ENCODE measurements at places on chromosomes 6 and 20.
A peak's percentile ranks its signal among the peaks of the same experiment; 100 is the strongest.

DNA sequence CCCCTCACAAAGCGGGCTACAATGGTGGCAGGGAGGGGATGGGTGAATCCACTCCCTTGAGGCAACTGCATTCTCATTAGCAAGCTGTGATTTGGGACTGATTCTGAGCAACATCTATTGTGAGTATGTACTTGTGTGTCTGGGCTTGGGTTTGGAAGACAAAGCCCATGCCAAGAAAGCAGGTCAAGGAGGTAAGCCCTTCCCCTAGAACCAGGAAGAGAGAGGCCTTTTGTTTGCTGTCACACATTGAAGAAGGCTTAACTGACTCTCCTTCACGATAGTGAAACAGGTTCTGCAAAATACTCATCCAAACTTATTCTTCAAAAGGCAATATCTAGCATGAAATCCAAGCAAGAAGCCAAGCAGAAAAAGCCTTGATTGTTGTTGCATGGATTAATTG is 403.1 kb upstream of the ID4 start:
- DNase-seq: no peak

- no peak for DNase-seq
Measured at GRCh38 chr20:53660947-53661381, 67.3 kb upstream of the ZNF217 start.

- no peak for DNase-seq
Measured at GRCh38 chr6:156701966-156702365, 75.2 kb upstream of the ARID1B start.

GRCh38 chr6:32980488-32981038 is 12.2 kb downstream of the BRD2 start:
- no peak for DNase-seq

- DNase-seq: no peak
Measured at GRCh38 chr6:156933201-156934068, 156.3 kb downstream of the ARID1B start.

- no peak for DNase-seq
Measured at GRCh38 chr6:90595854-90596253, 9.0 kb upstream of the MAP3K7 start.

DNA sequence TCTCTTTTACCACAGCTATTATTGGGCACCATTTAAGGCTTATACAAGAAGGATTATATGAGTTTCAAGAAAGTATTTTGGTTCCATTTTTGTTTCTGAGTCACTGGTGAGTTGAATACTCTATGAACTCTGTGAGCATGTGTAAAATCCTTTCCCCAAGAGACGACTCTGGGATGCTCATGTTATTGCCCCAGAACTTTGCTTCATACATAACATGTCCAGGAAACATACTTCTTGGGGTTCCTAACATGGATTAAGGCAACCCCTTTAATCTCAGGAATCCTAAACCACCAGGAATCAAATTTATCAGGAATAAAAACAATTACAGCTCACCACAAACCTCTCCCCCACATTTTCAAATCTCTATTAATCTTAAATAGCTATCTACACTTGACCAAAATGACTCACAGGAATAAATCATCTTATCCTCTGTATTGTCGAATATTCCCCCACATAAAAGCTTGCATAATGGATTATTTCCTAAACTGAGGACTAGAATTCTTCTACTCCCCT is 117.5 kb upstream of the COL21A1 start:
- DNase-seq: no peak

DNA sequence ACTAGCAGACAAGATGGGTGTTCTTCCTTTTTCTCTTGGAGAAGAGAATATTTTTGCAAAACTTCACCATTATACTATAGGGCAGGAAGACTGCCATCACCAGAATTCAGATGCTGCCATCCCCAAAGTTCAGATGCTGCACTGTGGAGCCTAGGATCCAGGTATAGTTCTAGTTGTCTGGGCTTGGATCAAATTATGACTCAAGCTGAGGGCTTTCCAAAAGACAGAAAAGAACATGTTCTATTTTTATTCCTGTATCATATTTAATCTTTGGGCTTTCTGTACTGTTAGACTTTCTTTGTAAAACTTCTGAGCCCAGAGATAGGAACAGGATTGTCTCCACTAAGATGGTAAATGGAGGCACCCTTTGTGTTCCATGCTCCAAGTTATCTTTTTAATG is 22.0 kb downstream of the FAM83B start:
- no peak for DNase-seq

DNA sequence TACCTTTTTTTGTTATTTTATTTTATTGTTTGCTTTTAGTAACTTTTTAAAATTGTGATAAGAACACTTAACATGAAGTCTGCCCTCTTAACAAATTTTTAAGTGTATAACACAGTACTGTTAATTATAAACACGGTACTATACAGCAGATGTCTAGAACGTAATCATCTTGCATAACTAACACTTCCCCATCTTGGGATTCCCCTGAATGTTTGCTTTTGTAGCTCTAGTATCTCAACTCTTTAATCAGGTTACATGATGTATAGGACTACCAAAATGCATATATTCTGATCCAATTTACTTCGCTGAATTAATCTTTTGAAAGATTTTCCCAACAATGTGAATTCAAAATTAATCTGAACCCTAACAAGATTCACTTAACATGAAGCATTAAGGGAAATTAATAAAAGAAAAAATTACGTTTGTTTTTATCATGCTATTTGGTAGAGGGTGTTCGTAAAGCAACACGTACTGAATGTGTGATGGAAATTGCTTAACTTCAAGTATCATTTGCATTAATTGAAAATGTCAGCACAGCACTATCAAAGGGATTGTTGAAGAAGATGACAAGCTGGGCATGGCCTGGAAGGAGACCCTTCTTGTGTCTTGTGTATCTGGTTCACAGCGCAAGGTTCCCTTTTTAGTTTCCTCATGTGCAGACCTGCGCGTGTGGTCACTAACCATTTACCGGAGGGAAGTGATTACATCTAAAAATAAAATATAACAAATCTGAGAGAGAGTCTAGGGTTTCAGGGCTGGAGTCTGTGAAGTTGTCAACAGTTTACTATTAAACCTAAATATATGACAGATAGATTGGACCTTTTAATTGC is 15.2 kb downstream of the COL19A1 start:
- no peak for DNase-seq

- no peak for DNase-seq
Measured at GRCh38 chr6:113351173-113351834, 505.8 kb upstream of the MARCKS start.

DNA sequence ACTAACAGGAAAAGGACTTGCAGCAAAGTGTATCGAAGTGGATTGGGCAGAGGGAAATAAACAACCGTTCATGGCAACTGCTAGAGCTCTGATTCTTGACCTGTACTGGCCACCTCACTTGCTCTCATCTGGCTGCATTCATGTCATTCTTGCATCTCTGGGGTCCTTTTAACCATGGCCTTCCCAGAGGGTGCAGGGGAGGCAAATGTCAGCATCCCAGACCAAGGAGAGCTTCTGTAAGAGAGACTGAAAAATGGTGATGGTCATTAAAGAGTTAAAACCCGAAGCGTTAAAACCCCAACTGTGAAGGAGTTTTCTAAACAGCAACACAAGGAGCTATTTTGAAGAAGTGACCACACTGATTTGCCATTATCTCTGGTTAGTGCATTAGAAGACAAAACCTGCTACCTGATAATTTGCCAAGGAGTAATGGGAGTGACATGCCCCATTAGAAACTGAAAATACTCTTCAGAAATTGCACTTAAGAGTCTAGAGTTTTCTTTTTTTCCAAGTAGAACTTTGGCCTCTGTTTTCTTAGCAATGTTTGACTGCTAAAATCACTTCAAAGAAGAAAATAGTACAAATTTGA is 62.4 kb downstream of the APCDD1L start:
- DNase-seq: no peak

DNA sequence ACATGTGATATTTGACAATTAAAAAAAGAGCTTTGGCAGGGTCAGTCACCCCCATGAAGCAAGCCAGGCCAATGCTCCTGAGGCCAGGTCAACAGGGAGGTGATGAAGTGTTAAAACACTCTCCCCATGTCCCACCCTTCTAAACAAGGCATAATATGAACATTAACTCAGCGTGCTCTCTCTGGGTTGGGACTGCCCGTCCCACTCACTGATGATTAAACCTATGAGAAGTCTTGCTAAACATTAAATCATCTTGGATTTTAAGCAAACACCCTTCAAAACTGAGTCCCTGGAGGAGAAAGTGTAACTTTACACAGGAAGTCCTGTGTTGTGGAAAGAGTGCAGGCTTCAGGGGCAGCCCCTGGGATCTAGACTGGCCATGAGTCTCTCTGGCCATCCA is 558.5 kb downstream of the CD83 start:
- DNase-seq: no peak

DNA sequence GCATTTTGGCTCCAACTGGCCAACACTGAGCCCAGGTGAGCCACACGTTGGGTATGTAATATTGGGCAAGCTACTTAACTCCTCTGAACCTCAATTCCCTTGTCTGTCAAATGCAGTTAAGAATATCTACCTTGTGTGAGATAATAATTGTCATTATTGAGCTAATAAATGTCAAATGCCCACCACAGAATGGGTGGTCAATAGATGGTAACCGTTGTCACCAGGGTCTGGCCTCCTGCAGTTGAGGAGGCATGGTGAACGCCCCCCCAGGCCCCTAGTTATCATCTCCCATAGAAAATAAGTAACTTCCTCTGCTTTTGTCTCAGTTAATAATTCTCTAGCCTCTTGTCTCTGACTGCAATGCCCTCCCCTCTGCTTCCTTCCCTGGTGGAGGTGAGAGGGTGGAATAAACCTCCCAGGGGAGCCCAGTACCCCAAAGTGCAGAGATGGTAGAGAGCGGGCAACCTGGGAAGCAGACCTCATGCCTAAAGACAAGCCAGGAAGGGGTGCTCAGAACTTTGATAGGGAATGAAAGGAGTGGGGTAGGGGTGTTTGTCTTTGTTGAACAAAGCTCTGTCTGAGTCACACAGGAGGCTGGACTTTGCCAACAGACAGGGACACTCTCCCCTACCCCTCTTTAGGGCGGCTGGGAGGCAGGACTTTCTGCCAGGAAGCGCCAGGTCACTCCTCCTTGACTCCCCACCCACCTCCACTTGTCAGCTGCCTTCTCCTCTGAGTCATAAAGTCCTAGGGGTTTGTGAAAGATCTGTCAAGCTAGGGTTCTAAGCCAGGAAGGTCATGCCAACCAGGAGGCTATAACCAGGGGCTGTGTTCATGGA is 1.3 kb upstream of the UNC5CL start:
- DNase-seq: no peak

- DNase-seq: peak; percentile 95
Measured at GRCh38 chr6:32153564-32154513, at the start of gene PPT2. Gene PPT2 (plus strand): TSS chr6:32154141. CDS start chr6:32154595, 454 bp downstream.

GRCh38 chr20:34069341-34070078 is 42.5 kb downstream of the EIF2S2 start:
- DNase-seq: peak; percentile 91

DNA sequence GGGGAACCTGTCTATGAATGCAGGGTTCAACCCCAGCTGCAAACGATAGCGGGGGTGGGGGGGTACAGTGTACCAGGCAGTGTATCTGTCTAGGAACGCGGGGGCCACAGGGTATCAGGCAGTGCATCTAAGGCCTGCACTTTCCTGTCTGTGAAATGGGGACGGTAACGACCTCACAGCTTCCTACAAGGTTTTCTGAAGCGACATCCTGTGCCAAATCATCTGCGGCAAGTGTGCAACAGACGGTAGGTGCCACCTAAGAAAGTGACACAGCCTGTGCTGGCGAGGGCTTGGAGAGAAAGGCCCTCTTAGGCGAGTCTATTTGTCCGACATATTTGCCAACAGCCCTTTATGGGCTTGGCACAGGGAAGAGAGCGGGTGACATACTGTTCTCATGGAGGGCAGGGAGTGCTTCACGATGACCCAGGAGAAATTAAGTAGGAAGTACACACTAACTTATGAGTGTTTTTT is 3.8 kb downstream of the DIDO1 start:
- DNase-seq: no peak

GRCh38 chr20:62053465-62054196 is 12.1 kb downstream of the TAF4 start:
- DNase-seq: no peak

DNA sequence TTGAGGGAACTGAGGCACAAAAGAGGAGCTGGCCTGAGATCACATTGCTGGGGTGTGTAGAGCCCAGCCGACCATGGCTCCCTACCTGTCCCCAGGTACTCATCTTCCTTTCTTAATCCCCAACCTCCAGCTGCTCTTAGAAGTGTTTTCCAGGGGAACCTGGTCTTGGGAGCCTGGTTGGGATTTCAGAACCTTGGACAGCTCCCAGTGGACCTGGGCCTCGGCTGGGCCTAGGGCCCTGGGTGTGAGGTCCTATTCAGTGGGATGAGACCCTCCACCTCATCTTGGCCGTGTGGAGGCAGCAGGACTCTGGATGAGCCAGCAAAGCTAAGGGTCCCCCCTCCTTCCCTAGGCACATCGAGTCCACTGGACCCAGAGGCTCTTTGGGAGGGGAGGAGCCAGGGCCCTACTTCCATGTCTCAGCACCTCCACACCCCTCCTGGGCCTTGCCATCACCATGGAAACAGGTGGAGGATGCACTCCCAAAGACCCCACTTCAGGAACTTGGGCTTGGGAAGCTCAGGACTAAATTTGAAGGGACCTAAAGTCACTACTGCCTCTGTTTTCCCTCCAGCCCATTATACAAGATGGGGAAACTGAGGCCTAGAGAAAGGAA is 38.5 kb downstream of the DLGAP4 start:
- no peak for DNase-seq

- DNase-seq: no peak
Measured at GRCh38 chr6:13504611-13505344, 17.4 kb upstream of the GFOD1 start.

DNA sequence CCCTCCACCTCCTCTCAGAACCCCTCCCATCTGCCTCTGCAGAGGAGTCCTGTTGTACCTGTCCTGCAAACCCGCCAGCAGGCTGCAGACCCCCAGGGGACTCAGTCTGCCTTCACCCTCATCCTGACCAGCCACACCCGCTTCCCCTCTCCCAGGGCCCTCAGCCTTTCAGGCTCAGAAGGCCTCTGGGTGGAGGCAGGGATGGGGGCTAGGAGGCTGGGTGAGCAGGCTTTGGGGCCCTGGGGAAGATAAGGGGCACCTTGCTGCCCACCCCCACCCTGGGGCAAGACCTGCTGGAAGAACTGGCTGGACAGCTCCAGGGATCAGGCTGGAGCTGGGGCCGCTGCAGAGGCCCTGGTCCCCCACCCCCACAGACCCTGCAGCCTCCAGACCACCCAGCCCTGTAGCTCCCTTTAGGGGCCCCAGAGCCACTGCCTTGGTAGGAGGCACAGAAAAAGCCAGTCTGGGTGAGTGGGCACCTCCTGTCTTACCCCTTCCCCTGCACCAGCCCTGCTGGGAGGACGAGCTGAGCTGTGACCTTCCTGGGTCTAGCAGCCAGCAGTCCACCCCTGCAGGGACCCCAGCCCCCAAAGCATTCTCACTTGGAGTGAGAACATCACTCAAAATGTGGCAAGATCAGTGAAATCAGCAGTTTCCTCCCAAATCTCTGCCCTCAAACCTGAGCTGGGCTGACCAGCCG is 5.2 kb downstream of the TEAD3 start:
- no peak for DNase-seq

Measured in Ammon's horn (tissue), 1 donor.